Amniotic stem cell (primary cell): ENCODE measurements at places on chromosomes 11 and 22.
A peak's percentile ranks its signal among the peaks of the same experiment; 100 is the strongest.

GRCh38 chr11:2260491-2261364, 9.7 kb downstream of the ASCL2 start:
- DNase-seq, result no peak

DNA sequence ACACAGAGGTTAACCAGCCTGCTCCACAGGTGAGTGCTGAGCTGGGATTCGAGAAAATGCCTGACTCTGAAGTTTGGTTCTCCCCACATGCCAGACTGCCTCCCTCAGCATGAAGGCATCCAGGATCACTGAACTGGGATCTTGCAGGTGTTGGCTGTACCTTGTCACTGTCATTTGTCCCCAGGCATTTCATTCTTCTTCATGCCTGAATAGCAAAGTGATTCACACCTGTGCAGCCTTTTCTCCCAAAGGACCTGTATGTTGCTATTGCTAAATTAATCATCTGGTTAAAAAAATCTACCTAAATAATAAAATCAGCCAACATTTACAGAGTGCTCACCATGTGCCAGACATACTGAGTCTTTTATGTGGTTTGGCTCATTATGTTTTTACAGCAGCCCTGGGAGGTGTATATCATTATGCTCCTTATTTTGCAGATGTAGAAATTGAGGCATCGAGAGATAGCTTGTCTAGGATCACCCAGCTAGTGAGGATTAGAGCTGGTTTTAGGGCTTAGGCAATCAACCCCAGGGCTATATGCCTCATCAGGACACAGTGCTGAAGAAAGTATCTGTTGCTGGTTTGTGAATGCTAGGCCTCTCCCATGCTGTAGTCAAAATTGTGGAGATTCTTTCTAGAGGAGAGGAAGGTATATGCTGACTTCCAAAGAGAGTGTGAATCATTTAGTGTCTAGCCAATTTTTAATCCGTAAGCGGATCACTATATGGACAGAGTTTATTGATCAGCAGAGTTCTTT, 204.4 kb downstream of the HIPK3 start:
- DNase-seq, result no peak

GRCh38 chr22:48531761-48532435, 1295.8 kb downstream of the BRD1 start:
- no peak for DNase-seq

- peak; percentile 12 for DNase-seq
These were observed 573 bp downstream of the PPFIA1 start for GRCh38 chr11:70270877-70271648.

DNA sequence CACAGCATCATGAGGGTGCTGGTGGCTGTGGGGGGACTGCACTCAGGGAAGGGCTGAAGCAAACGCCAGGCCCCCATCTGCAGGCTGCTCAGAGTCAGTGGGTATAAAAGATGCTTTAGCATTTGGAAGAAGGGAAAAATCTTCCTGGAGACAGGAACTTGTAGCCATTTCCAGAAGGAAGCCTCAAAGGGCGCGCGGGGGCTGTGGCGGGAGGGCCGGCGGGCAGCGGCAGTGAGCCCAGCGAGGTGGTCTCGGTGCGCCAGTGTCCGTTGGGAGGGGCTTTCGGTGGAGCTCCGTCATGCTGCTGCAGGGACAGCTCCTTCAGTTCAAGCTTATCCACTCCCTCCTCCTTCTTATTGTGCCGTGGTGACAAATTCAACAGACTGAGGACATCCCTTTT, 63.0 kb upstream of the PITPNB start:
- DNase-seq, result no peak

DNA sequence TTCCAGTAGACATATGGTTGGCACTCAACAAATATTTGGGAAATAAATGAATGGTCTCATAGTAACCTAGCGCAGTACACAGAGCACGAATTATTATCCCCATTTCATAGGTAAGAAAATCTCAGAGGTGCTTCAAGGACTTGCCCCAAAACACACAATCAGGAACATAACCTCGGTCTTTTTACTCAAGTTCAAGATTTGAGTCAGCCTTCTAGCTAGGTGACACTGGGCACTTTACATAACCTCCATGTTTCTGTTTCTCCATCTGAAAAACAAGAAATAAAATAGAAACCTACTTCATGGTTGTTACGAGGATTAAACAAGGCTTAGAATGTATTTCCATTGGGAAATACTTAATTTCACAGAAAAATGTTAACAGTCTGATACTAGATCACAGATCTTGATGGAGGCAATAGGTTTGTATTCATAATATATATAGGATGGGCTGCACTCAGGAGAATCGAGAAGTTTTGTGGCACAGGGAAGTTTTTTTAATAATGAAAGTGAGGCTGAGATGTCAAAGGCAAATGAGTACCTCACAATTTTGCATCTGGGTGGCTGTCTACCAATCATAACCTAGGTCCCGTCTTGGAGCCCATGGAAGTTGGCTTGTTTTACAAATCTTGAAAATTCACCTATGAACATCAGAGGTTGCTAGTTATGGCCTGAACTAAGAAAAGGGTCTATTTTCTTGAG, 147.4 kb upstream of the ZC3H12C start:
- no peak for DNase-seq

DNA sequence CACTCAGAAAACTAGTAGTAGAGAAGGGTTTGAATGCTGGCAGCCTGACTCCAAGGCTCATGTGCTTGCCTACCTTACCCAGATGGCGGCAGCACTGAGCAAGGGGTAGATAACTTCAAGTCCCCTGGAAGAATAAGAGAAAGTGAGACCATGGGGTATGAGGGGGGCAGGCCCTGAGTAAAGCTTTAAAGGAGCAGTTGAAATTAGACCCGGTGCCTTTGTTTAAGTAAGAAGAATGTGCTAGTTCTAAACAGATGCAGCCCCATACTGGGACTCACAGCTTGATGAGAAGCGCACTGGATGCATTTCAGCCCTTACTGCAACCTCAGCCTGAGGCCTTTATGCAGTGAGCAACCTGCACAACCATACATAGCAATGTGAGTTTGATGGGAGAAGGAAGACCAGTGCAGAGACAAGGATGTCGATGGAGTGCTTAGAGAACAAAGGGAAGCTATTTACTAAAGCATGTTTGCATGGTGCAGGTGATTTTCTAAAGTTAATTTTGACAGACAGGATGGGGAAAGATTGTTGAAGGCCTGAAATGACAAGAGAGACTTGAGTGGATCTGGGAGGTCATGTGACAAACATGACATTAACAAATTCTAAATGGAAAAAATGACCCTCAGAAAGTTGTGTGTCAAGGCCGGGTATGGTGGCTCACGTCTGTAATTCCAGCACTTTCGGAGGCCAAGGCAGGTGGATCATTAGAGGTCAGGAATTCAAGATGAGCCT, 27.1 kb upstream of the TMA7B start:
- DNase-seq, result no peak

- no peak for DNase-seq
These were observed 2.4 kb upstream of the MYEOV start for GRCh38 chr11:69291459-69292110.

DNA sequence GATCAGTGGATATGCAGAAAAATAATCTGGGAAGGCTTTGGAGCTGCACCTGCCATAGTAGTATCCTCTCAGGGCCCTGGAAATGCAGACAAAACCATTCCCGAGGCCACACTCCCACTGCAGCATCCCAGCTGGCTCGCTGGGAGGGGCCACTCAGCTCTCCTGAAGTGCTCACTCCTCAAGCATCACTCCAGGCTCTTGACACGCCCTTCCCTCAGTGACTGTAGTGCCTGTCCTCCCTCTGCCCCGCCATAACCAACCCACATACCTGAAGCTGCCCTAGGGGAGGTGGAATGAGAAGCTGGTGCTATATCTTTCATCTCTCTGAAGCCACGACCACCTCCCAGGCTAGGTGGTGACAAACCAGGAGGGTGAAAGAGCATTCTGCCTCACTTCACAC, 4.8 kb downstream of the DSCAML1 start:
- no peak for DNase-seq

GRCh38 chr11:117572129-117572528, 224.9 kb downstream of the DSCAML1 start:
- DNase-seq, result no peak

DNA sequence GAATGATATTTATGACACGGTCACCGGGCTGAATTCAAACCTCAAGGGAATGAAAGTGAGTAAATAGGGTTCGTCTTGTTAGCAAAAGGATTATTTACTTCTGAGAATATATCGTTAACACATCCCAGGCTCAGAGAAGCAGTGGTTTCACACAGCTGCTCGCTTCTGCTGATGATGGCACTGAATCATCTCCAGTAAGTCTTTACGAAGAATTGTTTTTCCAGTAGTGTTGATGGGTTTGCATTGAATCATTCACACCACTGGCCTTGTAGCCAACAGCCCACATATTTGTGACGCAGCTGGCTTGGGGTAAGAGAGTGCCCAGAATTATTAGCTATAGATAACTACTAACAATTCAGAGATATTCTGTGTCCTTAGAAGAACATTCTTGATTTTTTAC, 236.3 kb downstream of the CADM1 start:
- DNase-seq, result no peak

GRCh38 chr11:111095327-111095726, 150.2 kb upstream of the POU2AF2 start:
- no peak for DNase-seq

GRCh38 chr11:46672381-46672839, 28.0 kb downstream of the ARHGAP1 start:
- DNase-seq, result no peak

GRCh38 chr11:101726988-101727387, 143.2 kb upstream of the TRPC6 start:
- no peak for DNase-seq

DNA sequence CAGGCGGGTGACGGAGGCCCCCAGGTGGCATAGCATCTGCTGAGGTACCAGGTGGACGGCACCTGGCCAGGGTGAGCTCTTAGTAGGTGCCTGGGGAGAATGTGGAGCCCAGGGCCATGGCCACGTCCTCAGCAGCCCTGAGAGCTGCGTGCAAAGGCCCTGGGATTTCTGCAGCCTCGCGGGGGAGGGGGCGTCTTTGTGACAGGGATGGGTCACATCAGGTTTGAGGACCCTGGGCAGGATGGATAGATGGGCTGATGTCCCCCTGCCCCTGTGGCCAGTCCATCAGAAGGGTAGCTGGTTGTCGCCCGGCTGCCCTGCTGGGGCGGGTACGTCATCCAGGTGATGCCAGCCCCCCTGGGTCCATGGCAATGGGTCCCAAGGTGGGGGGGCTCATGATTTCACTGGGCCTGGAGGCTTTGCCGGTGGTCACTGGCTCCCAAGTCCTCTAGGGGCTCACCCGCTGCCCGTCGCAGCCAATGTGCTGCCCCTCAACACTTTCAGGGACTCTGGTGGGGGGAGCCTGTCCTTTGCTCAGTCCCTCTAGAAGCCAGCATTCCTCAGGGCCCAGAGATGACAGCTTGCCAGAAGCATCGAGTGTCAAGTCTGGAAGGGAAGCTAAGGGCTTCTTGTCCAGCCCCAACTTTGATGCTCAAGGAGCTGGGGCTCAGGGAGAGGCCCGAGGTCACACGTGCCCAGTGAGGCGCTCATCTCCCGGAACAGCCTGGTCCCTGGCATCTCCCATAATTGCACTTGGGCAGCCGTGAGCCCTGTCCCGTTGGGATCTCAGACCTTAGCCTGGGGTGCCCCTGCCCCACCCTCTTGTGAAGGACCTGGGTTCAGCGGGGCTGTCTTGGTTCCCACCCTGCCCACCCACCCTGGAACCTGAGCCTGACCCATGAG, 777 bp downstream of the TBX10 start:
- DNase-seq, result no peak

- no peak for DNase-seq
These were observed 821.3 kb downstream of the BRD1 start for GRCh38 chr22:49006207-49007012.

GRCh38 chr22:49599039-49599438, 228.6 kb downstream of the BRD1 start:
- no peak for DNase-seq

DNA sequence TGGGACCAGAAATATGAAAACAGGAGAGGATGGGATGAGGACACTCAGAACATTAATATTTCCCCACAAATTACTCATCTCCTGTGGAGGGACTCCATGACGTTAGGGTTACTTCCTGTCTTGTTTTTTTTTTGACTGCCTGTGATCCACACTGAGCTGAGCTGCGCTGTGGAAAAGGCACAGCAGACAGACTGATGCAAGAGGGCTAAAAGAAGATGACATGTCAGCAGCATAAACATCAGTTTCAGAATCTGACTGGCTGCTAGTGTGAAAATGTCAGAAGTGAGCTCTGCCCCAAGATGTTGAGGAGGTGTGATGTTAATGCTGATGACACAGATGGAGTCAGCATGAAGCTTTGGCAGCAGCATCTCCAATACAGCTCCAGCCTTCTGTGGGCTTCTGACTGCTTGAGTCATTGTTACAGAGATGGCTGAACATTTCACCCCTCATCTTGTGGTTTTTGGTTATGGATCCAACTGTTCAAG, 286.8 kb downstream of the BLID start:
- DNase-seq, result peak; percentile 87

DNA sequence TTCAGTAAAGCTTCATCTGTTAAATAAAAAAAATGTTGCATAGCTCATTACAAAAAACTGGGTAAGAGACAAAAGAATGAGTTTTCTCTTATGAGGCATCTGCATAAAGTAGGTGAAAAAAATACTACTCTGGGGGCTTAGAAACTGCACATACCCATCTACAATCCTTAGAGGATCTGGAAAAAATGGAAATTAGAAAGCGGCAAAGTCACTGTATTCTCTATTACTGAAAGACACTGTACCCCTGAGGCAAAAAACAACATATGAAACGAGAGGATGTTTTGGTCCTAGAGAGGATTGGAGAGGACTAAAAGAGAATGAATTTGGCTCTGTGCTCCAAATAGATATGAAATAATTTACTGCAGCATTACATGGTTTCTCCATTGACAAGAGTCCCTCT, 206.7 kb upstream of the PITPNB start:
- no peak for DNase-seq

GRCh38 chr22:37162221-37163095, 12.7 kb upstream of the IL2RB start:
- DNase-seq, result no peak

- no peak for DNase-seq
These were observed 57.8 kb upstream of the RCN1 start for GRCh38 chr11:32033067-32033466.

GRCh38 chr11:79383874-79384273, 57.0 kb downstream of the TENM4 start:
- DNase-seq, result no peak

GRCh38 chr11:131290185-131290584, 80.2 kb upstream of the NTM start:
- DNase-seq, result no peak

- no peak for DNase-seq
These were observed 110.0 kb downstream of the KIAA1671 start for GRCh38 chr22:25062386-25063085.

GRCh38 chr11:69307421-69307820, 13.5 kb downstream of the MYEOV start:
- DNase-seq, result no peak

- DNase-seq, result no peak
These were observed 837 bp upstream of the BID start for GRCh38 chr22:17774926-17775685.
